RKO (cell line): ENCODE measurements at places on chromosomes 7 and 10.
A peak's percentile ranks its signal among the peaks of the same experiment; 100 is the strongest.

- DNase-seq: no peak
Measured at GRCh38 chr10:131195116-131195515, 116.4 kb downstream of the TCERG1L start.

DNA sequence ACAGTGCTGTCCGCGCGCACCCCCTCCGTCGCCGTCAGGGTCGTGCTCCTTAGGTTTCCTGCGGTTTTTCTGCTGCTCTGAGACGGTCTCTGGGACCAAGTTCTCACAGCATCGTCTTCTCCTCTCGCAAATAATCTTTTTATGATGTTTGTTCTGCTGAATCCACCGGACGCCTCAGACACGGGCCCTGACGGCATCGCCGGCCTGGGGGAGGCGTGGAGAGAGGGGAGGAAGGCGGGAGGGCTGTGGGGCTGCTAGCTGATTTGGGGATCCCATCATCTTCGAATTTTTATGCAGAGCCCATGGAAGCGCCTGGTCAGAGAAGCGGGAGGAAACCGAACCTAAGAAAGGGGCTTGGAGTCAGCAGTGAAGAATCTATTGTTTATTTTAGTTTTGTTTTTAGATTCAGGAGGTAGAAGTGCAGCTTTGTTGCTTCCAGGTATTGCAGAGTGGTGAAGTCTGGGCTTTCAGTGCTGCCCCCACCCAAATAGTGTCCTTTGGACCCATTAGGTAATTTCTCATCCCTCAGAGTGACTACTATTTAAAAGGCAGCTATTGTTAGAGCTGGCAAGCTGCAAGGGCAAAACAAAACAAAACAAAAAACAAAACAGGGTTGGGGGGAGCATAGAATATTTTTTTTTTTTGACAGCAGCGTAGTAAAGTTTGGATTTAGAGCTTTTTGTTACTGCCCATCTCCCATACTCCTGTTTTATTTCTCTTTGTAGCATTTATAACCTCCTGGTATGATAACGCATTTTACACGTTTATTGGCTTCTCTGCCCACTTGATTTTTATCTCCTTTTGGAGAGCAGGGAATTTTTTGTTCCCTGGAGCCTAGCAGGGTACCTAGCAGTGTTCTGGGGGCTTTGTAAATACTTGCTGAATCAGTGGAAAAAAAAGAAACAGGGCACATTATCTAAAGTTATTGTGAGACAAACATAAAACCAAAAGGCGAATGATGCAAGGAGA is 92.6 kb downstream of the SPAG6 start:
- peak; percentile 59 for DNase-seq

GRCh38 chr7:100091411-100092181 is 2.8 kb downstream of the COPS6 start:
- DNase-seq: peak; percentile 88

GRCh38 chr10:69455006-69455763 is 3.9 kb downstream of the TSPAN15 start:
- no peak for DNase-seq

DNA sequence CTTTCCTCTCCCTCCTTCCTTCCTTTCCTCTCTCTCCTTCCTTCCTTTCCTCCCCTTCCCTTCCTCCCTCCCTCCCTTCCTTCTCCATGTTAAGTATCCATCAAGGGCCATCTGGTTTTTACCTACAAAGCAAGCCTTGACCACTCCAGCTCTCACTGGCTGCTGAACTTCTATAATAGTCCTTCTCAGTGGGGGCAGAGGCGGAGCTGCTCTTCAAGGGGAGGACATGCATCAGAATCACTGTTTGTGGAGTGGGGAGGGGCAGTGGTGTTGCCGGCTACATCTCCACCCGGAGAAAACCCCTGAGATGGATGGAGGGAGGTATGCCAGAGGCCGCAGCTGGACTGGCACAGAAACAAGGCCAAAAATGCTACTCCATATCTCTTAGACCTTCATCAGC is 25.9 kb downstream of the LAMB1 start:
- no peak for DNase-seq

DNA sequence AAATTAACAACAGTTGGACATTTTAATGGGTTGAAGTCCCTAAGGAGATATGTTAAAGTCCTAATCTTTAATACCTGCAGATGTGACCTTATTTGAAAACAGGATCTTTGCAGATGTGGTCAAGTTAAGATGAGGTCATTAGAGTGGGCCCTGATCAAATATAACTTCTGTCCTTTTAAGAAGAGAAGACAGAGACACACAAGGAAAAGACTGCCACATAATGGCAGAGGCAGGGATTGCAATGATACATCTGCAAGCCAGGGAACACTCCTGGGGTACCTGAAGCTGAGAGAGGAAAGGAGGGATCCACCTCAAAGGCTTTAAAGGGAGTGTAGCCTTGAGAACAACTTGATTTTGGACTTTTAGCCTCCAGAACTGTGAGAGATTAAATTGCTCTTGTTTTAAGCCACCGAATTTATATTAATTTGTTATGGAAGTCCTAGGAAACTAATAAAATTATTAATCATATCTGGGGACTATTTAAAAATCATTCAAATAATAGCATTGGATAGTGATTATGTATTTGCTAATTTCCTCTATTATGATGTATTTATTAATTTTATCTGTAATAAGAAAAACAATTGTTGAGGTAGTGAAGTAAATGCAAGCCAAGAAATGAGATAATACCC is 700.0 kb upstream of the PCDH15 start:
- DNase-seq: peak; percentile 76

GRCh38 chr10:42477170-42477569 is 161.2 kb downstream of the ZNF33B start:
- no peak for DNase-seq

- DNase-seq: no peak
Measured at GRCh38 chr7:21587139-21587784, 44.4 kb downstream of the DNAH11 start.

DNA sequence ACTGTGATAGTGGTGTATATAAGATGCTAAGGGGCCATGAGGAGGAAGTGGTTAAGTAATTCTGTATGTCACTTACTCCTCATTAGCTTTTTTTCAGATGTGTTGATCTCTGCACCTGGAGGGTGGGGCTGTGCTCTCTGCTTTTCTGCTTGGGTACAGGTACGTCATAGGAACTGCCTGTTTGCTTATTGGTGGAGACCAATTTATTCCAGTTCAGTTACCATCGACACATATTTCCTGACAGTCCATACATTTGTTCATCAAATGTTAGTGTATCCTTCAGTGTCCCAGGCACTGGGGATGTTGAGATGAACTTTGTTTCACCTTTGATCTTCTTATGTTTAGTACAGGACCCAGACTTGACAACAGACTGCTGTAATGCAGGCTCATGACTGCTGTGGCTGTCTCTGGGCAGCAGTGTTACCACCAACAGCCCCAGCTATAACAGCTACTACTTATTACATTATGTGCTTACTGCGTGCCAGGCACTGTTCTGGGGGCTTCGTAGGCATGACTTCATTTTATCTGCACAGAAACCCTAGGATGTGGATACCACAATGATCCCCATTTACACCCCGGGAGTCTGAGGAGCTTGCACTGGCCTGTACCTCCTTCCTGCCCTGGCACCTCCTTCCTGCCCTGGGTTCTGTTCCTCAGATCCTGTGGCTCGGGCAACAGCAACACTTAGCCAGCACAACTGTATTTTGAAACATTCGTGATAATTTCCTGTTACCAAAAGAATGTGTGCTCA is 87.4 kb downstream of the BUB3 start:
- DNase-seq: no peak

GRCh38 chr7:149479568-149479967 is 18.0 kb downstream of the ZNF746 start:
- no peak for DNase-seq

GRCh38 chr10:73850863-73851461 is 23.4 kb downstream of the CAMK2G start:
- no peak for DNase-seq

GRCh38 chr7:149878523-149878921 is 4.8 kb downstream of the ATP6V0E2 start:
- no peak for DNase-seq

DNA sequence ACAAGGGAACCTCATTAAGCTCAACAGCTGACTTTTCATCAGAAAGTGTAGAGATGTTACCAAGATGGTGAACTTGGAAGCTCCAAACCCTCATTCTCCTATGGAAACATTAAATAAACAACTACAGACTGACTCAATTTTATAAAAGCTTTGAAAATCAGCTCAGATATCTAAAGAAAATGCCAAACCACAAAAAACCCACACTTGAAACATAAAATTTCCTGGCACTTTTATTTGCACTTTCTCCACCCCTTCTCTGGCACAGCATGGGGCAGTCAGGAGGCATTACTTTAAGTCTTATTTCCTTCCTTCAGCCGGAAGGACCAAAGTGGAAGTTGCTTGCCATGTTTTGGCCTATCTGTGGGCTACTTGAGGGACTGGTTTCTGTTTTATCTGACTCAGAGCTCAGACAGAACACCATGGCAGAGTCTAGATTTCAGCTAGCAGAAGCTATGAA is 114.7 kb downstream of the ODAD2 start:
- no peak for DNase-seq

DNA sequence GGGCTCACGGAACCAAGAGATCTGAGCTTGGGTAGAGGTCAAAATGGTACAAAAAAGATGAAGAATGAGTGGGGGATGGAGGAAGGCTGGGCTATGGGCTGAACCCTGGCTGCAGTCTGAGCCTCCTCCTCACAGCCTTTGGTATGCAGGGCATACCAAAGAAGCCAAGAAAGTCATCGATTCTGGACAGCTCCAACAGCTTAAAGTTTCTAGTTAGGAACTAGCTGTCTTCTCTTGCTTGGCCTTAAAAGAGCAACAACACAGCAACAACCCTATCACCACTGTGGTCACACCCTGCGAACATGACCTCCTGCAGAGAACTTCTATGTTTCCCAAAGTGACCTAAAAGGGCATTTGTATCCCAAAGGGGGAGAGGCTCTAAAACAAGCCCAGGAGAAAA is 126.1 kb upstream of the EFCAB10 start:
- no peak for DNase-seq

GRCh38 chr7:36764929-36765328 is 40.6 kb upstream of the AOAH start:
- DNase-seq: no peak

- DNase-seq: no peak
Measured at GRCh38 chr10:129448086-129448485, 19.0 kb upstream of the MGMT start.

DNA sequence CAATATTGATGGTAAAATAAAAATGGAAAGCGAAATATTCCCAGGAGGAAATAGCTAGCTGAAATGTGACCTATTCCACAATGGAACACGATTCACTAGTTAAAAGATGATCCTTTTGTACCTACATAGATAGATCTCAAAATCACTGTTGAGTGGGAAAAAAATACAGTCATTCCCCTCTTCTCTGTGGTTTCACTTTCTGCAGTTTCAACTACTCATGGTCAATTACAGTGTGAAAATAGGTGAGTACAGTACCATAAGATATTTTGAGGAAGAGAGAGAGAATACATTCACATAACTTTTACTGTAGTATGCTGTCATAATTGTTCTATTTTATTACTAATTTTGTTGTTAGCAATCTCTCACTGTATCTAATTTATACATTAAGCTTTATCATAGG is 56.0 kb upstream of the COL13A1 start:
- DNase-seq: no peak

DNA sequence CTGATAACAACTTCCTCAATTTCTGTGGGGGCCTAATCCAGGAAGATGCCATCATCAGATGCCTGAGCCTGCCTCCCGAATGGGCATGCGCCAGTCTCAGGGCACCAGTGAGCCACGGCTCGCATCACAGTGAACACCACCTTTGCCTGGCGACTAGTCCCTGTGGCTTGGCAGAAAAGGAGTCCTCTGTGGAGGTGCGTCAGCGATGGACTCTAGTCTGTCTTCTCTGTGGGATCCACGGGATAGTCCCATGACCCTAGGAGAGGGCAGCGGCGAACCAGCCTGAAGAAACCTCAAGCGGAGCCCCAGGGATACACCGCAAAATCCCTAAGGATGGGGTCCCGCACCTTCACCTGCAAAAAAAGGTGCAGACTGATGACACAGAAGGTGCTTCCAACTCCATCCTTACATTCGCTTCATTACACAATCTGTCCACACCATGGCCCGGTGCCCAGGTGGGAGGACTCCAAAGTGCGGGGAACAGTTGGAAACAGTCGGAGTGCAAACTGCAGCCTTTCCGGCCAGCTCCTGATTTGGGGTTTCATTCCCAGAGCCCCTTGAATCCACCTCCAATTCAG is 35.1 kb upstream of the ZNF273 start:
- DNase-seq: no peak

DNA sequence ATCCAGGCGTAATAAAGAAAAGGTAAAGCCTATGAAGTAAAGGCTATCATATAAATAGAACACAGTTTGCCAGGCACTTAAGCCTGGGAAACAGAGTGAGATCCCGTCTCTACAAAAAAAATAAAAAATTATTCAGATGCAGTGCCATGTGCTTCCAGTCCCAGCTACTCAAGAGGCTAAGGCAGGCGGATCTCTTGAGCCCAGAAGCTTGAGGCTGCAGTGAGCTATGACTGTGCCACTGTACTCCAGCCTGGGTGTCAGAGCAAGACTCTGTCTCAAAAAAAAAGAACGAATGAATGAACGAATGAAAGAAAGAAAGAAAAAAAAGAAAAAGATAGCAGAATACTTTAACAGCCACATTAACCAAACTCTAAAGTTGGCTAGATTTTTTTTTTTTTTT is 67.2 kb upstream of the MRLN start:
- no peak for DNase-seq

- DNase-seq: peak; percentile 40
Measured at GRCh38 chr10:91924212-91925021, 847 bp downstream of the BTAF1 start.

GRCh38 chr7:41198502-41198901 is 504.4 kb downstream of the INHBA start:
- DNase-seq: no peak

- peak; percentile 61 for DNase-seq
Measured at GRCh38 chr7:105782391-105783042, 93.9 kb downstream of the ATXN7L1 start.

DNA sequence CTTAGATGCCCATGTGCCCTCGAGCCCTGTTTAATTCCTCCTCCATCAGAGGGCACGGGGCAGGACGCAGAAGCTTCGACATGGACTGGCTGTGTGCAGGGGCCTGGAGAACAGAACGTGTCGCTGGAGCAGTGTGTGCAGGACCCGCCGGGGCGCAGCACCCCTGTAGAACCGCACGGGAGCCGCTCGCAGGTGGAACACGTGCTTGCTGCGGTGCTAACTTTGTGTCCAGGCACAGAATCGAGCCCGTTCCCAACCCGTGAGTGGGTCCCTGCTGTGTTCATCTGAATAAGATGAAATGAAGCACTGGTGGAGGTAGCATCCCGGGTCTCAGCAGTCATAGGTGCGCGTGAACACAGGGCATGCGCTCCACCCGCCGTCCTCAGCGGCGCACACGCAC is 116.9 kb downstream of the WDR37 start:
- DNase-seq: no peak

DNA sequence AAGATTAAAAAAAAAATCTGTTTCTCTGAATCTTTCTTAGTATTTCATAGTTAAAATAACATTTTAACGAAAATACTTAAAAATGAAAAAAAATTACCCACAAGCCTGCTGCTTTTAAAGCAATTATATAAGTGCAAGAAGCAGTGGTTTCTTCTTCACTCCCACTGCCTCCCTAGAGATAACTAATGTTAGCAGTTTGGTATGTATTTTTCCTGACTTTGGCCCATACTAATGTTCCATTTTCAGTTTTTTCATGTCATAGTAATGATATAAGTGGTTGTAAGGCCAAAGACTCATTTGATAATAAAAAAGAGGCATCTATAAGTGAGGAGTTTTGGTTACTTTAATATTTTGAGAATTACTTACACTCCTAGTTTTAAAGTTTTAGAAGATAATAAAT is 24.3 kb upstream of the LAMB1 start:
- no peak for DNase-seq
